NCI-H2171 (cell line): ENCODE measurements at places on chromosomes 4 and X.

GRCh38 chr4:147732518-147733235 is 789 bp downstream of the ARHGAP10 start:
- no peak for DNase-seq

GRCh38 chr4:139005774-139006173 is 9.8 kb upstream of the NOCT start:
- no peak for DNase-seq

DNA sequence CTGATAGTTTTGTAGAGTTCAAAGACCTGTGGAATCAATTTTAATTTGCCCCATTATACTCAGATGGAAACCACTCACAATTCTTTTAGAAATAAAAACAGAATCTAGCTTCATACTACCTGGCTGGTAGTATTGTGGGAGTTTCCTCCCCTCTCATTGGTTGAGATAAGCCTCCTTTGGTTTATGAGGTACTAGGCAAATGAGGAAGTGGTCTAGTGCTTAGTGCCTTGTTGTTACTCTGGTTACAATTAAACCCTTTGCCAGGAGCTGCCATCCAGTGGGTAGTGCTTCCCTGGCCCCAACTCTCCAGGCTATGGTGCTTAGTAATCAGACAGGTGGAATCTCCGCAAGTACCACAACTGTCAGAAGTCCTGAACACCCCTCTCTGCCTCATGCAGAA is 118.3 kb downstream of the CDKL5 start:
- DNase-seq: no peak

DNA sequence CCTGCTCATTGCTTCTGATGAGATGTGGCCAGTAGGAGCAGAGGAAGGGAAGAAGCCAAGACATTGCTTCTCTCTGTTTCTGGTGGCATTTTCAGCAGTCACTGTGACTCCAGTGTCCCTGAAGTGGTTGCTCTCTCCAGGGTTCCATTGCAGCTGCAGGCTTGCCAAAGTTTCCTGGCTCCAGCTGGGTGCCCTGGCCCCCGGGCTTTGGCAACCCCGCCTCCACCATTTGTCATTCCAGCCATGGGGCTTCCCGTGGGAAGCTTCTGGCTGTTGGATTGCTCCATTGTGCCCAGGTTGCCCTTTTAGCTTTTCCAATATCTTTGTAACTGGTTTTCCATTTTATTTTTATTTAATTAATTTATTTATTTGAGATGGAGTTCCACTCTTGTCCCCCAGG is 12.7 kb downstream of the FGFBP1 start:
- DNase-seq: no peak

- no peak for DNase-seq
Observed at GRCh38 chr4:186307916-186308315, 41.9 kb downstream of the F11 start.

DNA sequence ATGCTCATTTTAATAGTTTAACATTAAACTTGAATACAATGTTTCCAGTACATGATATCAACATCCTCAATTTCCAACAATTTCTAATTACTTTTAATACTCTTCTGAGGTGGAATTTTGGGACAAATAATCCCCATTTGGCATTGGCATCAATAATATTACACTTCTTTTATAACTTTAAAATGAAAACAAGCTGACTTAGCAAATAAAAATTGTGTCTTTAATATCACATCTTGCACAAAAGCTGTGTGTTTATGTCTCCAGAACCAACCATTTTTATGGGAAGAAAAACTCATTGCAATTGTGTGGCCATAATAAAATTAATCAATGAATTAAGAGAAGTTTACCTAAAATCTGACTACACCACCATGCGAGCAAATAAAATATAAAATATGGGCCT is 2552.6 kb downstream of the PCDH7 start:
- no peak for DNase-seq

GRCh38 chrX:24759786-24760185 is 66.1 kb downstream of the POLA1 start:
- no peak for DNase-seq

DNA sequence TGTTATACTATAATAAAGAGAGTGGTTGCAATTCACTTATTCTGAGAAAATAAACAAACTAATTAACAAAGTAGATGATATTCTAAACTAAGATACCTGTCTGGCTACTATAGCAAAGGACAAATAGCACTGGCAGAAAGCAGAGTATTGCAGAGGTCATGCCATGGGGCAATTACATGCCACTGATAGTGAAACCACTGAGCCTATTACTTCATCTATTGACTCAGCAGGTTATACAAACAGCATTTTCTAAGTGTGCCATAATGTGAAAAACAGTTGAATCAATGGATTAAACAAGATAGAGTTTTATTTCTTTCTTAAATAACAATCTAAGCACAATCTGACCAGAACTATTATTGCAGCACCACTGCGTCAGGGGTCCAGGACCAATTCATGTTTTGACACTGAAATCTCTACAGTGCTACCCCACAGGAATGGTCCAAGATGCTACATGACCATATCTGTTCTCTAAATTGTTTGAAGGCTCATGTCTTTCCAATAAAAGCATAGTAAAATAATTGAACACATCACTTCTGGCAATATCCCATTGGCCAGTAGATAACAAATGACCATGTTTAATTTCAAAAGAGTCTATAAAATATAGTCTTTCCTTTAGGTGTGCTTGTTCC is 389.5 kb upstream of the GRID2 start:
- DNase-seq: no peak
